ENCODE measurements at places on chromosomes 2 and 18. TPM values are rescaled to one million over a fixed set of nuclear protein-coding genes. Genes with fewer than 3 reads are reported as not detected.

DNA sequence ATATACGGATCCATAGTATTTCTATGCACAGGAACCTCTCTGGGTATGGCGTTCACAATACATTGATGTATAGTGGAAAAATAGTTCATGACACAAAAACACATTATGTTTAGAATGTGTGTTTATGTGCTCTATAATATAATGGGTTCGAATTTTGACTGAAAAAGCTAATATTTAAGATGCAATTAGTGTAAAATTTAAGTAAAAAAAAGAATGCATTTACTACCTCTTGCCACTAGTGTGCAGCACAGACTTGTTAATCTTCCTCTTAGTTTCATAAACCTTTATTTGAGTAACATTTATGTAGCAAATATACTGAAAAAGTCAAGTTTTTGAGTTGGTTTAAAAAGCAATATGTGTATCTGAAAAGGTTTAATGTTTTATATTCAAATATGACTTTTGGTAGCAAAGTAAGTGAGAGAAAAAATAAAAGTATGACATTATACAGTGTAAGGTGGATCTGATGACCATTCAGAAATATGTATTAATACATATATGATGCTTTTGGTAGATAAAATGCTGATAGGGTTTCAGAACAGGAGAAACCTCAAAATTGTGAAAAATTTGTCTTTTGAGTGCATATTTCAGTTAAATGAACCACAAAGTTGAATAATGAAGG lies 49.4 kb downstream of the CCDC102B start:
- no peaks in the 10 kb centered on the region for H3K4me1 ChIP-seq
- no peak for DNase-seq
- no peak overlapping the region for H3K4me3 ChIP-seq
- no peak overlapping the region for H3K27ac ChIP-seq
- H3K27me3 ChIP-seq: no peaks in the 10 kb centered on the region

DNA sequence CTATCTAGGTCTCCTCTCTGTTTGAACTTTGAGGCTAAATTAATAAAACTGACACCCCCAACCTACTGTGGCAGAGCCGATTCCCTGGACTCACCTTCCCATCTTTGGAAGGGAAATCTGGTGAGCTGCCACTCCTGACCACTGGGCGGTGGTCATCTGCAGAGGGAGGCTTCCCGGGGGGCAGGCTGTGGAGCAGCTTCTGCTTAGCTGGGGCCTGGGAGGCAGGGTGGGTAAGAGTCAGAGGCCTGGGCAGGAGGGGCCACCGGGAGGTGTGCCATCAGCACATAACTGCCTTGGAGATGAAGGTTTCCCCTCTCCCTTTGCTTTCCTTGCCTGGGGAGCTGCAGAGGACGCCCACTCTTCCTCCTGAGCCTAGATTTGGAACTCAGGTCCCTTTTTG lies 2.3 kb upstream of the NPPC start:
- peaks cover 38% of the 10 kb centered on the region for H3K27me3 ChIP-seq
- peaks cover 21% of the 10 kb centered on the region for H3K4me1 ChIP-seq
- no peak overlapping the region for H3K27ac ChIP-seq
- no peaks in the 10 kb centered on the region for H3K36me3 ChIP-seq
- H3K4me3 ChIP-seq: no peak overlapping the region
- DNase-seq: no peak

DNA sequence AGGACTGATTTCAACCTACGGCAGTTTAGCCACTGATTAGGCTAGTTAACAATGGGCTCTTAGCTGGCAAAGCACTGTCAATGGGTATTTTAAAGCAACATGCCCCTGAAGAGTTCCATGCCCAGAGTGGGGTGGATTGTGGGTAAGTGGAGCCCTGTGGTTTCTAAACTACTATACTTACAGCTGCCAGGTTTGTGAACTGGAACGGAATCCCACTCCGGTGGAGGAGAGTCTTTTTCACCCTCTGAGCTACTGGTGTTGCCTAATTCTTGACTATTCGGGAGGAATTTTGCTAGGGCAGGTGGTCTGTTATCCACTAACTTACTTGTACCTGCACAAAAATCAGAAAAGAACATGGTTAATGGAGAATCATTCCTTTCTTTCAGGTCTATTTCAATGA lies 52.6 kb downstream of the ZAP70 start:
- DNase-seq: no peak
- no peak overlapping the region for H3K4me3 ChIP-seq
- no peaks in the 10 kb centered on the region for H3K27me3 ChIP-seq
- no peaks in the 10 kb centered on the region for H3K4me1 ChIP-seq
- H3K27ac ChIP-seq: no peak overlapping the region
- H3K36me3 ChIP-seq: no peaks in the 10 kb centered on the region

DNA sequence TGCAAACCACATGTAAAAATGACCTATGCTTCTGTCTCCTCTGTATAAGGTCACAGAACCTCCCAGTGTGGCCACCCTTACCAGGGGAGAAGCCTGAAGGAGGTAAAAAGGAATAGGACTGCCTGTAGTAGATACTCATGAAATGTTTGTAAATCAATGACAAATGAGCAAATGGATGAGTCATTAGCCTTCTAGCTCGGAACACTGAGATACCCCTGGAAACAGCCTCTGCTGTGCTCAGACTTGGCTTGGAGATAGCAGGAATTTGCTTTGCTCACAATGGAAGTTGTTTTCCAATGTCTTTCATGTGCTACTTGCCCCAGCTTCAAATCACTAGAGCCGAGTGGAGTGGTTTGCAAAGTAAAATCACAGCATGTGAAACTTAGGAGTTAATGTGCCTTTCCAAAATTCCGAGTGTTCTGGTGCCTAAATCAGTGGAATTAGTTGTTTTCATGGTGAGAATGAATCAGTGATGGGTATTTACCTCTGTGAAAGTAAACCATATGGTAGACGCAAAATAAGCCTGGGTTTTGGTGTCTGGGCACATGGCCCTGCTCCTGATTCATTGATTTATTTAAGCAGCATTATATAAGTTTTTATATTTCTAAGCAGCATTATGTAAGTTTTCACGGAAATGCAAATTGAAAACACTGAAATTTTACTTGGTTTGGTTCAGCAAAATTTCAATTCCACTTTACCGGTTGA lies 154.0 kb upstream of the MAP3K20 start:
- H3K27me3 ChIP-seq: no peaks in the 10 kb centered on the region
- no peaks in the 10 kb centered on the region for H3K36me3 ChIP-seq

ALLC gene
- not detected for total RNA-seq

GRCh38 chr2:898319-898718 lies 52.3 kb upstream of the SNTG2 start:
- no peaks in the 10 kb centered on the region for H3K27me3 ChIP-seq
- H3K27ac ChIP-seq: no peak overlapping the region
- no peak overlapping the region for H3K4me3 ChIP-seq
- H3K4me1 ChIP-seq: no peaks in the 10 kb centered on the region
